Glutamatergic neuron (in vitro differentiated cells): ENCODE measurements at places on chromosomes 13 and 19. TPM values are rescaled to one million over a fixed set of nuclear protein-coding genes. Genes with fewer than 3 reads are reported as not detected.

Gene ERICH6B
- not detected for total RNA-seq

Gene CD22
- not detected for total RNA-seq

Gene RFPL4AL1
- total RNA-seq: 0.96 TPM

Gene ATP8A2
- total RNA-seq: 70.1 TPM

Gene CARM1
- 133 TPM for total RNA-seq

Gene C19orf81
- 10.4 TPM for total RNA-seq

Gene ACP5
- total RNA-seq: not detected

Gene ZNF583
- 13.6 TPM for total RNA-seq
